ENCODE measurements at places on chromosomes 16 and 17.
A peak's percentile ranks its signal among the peaks of the same experiment; 100 is the strongest.

DNA sequence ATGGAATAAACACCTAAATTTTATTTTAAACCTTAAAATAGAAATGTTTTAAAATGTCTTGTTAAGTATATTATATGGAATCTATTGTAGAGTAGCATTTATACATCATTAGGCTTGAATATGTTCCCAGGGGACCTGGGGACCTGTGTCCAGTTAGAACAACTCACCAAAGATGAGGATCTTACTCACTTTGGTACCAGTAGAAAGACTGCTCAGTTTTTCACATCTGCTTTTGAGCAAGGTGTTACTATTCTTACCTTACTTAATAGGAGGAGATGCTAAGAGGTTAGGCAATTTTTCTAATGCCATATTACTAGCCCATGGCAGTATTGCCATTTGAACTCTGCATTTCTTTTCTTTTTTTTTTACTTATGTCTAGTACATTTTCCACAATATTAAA is 14.7 kb downstream of the STXBP4 start:
- no peak overlapping the region for H3K4me3 ChIP-seq
- no peak for DNase-seq
- H3K27me3 ChIP-seq = no peaks in the 10 kb centered on the region
- H3K36me3 ChIP-seq = no peaks in the 10 kb centered on the region
- no peaks in the 10 kb centered on the region for H3K4me1 ChIP-seq
- no peak overlapping the region for H3K27ac ChIP-seq

GRCh38 chr17:48929812-48930165 is 14.9 kb downstream of the SNF8 start:
- no peak for DNase-seq
- H3K27ac ChIP-seq = no peak overlapping the region
- peaks cover 81% of the 10 kb centered on the region for H3K36me3 ChIP-seq

DNA sequence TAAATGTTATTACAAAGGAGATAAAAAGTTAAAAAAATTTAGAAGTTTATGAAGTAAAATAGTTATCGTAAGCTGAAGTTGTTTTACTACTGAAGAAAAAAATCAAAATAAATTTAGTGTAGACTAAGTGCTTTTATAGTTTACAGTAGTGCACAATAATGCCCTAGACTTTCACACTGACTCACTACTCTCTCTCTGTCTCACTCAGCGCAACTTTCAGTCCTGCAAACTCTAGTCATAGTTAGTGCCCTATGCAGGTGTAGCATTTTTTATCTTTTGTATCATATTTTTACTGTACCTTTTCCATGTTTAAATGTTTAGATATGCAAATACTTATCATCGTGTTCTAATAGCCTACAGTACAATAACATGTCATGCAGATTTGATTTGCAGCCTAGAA is 17.7 kb upstream of the TOM1L1 start:
- no peaks in the 10 kb centered on the region for H3K27me3 ChIP-seq
- no peaks in the 10 kb centered on the region for H3K4me1 ChIP-seq
- no peak overlapping the region for H3K4me3 ChIP-seq
- DNase-seq = no peak

DNA sequence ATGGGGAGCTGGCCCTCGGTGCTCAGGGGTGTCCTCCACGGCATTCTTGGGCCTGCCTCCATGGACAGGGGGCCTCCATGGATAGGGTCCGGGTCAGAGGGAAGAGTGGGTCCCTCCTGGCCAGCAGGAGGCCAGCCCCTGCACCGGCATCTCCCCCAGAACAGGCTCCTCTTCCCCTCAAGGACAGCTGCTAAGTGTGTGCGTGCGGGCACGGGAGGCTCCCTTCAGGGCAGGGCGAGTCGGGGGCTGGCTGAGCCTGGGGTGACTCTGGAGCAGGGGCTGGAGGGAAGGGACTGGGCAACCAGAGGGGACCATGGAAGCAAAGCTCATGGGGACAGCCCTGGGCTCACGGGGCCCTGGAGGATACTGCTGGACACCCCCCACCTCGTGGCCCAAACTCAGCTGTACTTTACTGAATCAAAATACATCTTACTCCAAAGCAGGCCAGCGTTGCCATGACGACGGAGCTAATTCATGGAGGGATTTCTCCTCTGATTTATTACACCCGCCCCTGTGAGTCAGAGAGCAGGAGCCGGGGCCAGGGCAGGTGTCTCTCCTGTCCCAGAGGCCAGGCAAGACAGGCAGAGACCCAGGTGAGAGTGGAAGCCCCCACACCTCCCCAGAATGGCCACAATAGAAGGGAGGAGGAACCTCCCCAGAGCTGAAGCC is 2.1 kb downstream of the CASKIN1 start:
- peaks cover 30% of the 10 kb centered on the region for H3K27me3 ChIP-seq
- no peak overlapping the region for H3K4me3 ChIP-seq
- H3K4me1 ChIP-seq = peaks cover 11% of the 10 kb centered on the region

- no peak for DNase-seq
- peaks cover 56% of the 10 kb centered on the region for H3K36me3 ChIP-seq
- H3K4me1 ChIP-seq = peaks cover 43% of the 10 kb centered on the region
- no peaks in the 10 kb centered on the region for H3K27me3 ChIP-seq
- H3K4me3 ChIP-seq = no peak overlapping the region
Observed at GRCh38 chr16:30069611-30070462, 4.3 kb downstream of the ALDOA start.

- DNase-seq = no peak
- no peaks in the 10 kb centered on the region for H3K27me3 ChIP-seq
- no peak overlapping the region for H3K27ac ChIP-seq
- no peaks in the 10 kb centered on the region for H3K4me1 ChIP-seq
Observed at GRCh38 chr17:62745806-62746205, 62.3 kb downstream of the MARCHF10 start.

DNA sequence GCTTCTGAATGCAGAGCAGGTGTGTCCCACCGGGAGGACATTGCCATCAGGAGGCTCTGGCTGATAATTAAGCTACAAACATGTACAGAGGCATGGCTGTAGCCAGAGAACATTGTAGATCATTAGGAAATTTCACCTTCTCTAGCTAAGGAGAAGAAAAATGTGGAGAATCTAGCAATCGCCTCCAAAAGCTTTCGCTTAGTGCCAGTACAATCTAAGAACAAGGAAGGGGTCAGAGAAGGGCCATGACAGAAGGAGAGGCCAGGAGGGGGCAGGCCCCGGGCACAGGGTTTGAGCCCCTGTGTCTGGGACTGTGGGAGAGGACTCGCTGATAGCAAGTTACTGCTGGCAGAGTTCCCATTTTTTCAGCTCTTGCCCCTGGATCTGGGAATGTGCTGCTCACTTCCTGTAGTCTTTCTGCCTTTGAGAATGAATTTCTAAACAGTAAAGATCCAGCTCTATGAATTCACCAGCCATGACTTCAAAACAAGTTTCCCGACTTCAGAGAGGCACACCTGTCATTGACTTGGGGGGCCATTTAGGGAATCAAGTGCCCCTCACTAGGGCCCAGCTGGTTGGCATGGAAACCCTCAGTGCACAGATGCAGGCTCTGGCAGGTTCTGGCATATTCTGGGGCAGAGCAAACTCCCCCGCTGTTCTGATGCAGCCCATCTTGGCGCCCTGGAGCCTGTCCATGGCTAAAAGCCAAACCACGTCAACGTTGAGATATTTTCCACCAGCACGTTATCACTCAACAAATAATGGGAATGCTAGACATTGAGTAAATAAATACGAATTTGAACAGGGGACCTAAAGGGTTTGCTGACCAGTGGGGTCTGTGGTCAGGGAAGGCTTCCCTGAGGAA is 59.5 kb upstream of the CACNG4 start:
- no peaks in the 10 kb centered on the region for H3K27me3 ChIP-seq
- no peaks in the 10 kb centered on the region for H3K4me1 ChIP-seq
- no peak for DNase-seq
- H3K27ac ChIP-seq = no peak overlapping the region
- no peaks in the 10 kb centered on the region for H3K36me3 ChIP-seq

GRCh38 chr17:8724451-8724850 is 20.2 kb downstream of the CCDC42 start:
- no peak overlapping the region for H3K27ac ChIP-seq
- no peak for DNase-seq
- H3K36me3 ChIP-seq = no peaks in the 10 kb centered on the region
- H3K4me1 ChIP-seq = no peaks in the 10 kb centered on the region
- H3K4me3 ChIP-seq = no peak overlapping the region

GRCh38 chr17:48478224-48479013 is 48.4 kb upstream of the SKAP1 start:
- H3K4me3 ChIP-seq = no peak overlapping the region
- H3K36me3 ChIP-seq = no peaks in the 10 kb centered on the region
- peak; percentile 45 for DNase-seq

- no peak overlapping the region for H3K4me3 ChIP-seq
- DNase-seq = no peak
- H3K27me3 ChIP-seq = no peaks in the 10 kb centered on the region
- no peak overlapping the region for H3K27ac ChIP-seq
- peaks cover 5% of the 10 kb centered on the region for H3K4me1 ChIP-seq
Observed at GRCh38 chr17:64158831-64159590, 29.1 kb upstream of the ERN1 start.

DNA sequence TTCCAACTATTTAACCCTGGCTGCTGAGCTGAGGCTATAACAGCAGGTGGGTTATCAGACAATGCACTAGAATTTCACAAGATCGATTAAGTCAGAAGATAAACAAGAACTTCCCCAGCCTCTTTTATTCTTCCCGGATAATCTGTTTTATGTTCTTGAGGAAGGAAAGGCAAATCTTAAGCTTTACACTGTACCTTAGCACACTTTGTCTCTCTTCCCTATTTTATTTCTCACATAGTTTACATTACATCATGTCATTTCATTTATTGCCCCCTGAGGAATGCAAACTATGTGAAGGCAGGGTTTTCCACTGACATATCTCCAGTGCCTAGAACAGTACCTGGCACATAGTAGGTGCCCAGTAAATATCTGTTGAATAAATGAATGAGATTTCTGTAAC is 139.6 kb downstream of the SKAP1 start:
- DNase-seq = no peak
- peaks cover 22% of the 10 kb centered on the region for H3K4me1 ChIP-seq
- H3K27me3 ChIP-seq = no peaks in the 10 kb centered on the region

- H3K4me1 ChIP-seq = peaks cover 3% of the 10 kb centered on the region
- no peaks in the 10 kb centered on the region for H3K36me3 ChIP-seq
- H3K27ac ChIP-seq = no peak overlapping the region
- no peak overlapping the region for H3K4me3 ChIP-seq
Observed at GRCh38 chr17:37779554-37779953, 34.7 kb upstream of the HNF1B start.

GRCh38 chr16:58848662-58849002 is 114.5 kb upstream of the GOT2 start:
- no peak for DNase-seq
- no peak overlapping the region for H3K4me3 ChIP-seq
- H3K27ac ChIP-seq = no peak overlapping the region
- no peaks in the 10 kb centered on the region for H3K4me1 ChIP-seq
- H3K36me3 ChIP-seq = no peaks in the 10 kb centered on the region
- no peaks in the 10 kb centered on the region for H3K27me3 ChIP-seq

DNA sequence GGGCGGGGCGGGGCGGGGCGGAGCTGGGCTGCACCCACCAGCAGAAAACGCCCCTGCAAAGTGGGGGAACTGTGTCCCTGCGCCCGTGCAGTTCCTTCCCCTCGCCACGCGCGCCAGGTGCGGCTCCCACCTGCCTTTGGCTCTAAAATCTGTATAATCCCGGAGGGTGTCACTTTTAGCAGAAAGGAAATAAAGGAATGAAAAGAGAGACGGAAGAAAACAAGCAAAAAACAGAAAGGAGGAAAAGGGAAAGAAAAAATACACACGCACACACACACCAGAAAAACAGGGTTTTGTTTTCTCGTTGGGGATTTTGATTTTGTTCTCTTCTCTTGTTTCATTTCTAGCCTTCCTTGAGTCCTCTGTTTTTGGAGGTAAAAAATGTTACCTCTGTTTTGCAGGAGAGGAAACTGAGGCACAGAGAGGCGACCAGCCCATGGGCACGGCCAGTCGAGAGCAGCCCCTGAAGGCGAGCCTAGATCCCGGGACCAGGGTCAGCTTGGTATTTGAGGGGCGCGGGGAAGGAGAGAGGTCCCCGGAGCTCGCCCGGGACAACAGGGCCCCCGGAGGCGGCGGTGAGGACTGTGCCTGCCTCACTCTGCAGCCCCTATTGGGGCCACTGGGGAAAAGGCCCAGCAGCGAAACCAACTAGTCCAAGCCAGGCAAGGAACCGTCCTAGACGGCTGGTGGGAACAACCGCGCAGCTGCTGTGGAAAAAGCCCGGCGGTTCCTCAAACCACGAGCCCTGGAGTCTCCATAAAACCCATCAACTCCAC is 594 bp upstream of the CARHSP1 start:
- H3K4me1 ChIP-seq = peaks cover 50% of the 10 kb centered on the region
- H3K27me3 ChIP-seq = no peaks in the 10 kb centered on the region
- no peaks in the 10 kb centered on the region for H3K36me3 ChIP-seq
- DNase-seq = no peak
- peak overlapping the region; percentile 30 for H3K27ac ChIP-seq
- H3K4me3 ChIP-seq = no peak overlapping the region
